Calu3 (cell line): ENCODE measurements at places on chromosomes 3 and 15. TPM values are rescaled to one million over a fixed set of nuclear protein-coding genes. Genes with fewer than 3 reads are reported as not detected.
A peak's percentile ranks its signal among the peaks of the same experiment; 100 is the strongest.

DNA sequence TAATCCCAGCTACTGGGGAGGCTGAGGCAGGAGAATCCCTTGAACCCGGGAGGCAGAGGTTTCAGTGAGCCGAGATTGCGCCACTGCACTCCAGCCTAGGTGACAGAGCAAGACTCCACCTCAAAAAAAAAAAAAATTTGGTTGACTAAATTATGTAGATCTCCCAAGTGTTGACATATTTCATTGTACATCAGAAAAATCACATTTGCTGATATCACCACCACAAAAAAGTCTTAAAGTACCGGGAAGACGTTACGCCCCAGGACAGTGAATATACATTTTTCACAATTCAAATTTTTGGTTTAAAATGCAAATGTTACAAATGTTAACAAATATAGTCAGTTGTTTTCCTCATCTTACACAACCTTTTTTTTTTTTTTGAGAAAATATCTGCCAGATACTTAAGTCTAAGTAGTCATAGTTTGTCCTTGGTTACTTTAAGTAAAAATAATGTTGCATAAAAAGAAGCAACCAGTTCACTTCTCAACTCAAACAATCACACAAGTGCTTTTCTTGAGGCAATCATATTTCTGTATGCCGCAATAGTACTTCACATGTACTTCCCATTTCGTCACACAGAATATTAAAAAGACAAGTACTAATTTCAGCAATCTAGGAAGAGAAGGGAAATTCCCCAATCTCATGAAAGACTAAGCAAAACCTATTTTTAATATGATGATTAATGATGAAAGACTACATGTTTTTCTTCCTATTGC, 41.0 kb upstream of the TCF12 start:
- no peaks in the 10 kb centered on the region for H3K36me3 ChIP-seq
- H3K27me3 ChIP-seq: no peaks in the 10 kb centered on the region
- no peak overlapping the region for H3K27ac ChIP-seq
- no peak overlapping the region for H3K4me3 ChIP-seq

- no peak overlapping the region for H3K27ac ChIP-seq
- H3K36me3 ChIP-seq: no peaks in the 10 kb centered on the region
- no peak for DNase-seq
Measured at GRCh38 chr3:4507024-4507596, 14.0 kb downstream of the ITPR1 start.

GRCh38 chr3:126146034-126146433, 34.4 kb downstream of the ALDH1L1 start:
- no peak overlapping the region for H3K27ac ChIP-seq
- H3K36me3 ChIP-seq: no peaks in the 10 kb centered on the region
- no peak overlapping the region for H3K4me3 ChIP-seq
- H3K4me1 ChIP-seq: no peaks in the 10 kb centered on the region

- peak overlapping the region; percentile 80 for H3K4me3 ChIP-seq
- H3K27ac ChIP-seq: no peak overlapping the region
- peaks cover 34% of the 10 kb centered on the region for H3K4me1 ChIP-seq
- DNase-seq: no peak
Measured at GRCh38 chr15:92901995-92902394, 1.9 kb downstream of the CHD2 start.

- DNase-seq: no peak
- H3K4me1 ChIP-seq: no peaks in the 10 kb centered on the region
- H3K36me3 ChIP-seq: no peaks in the 10 kb centered on the region
- no peaks in the 10 kb centered on the region for H3K27me3 ChIP-seq
- H3K27ac ChIP-seq: no peak overlapping the region
Measured at GRCh38 chr3:36197151-36197550, 183.2 kb upstream of the STAC start.

DNA sequence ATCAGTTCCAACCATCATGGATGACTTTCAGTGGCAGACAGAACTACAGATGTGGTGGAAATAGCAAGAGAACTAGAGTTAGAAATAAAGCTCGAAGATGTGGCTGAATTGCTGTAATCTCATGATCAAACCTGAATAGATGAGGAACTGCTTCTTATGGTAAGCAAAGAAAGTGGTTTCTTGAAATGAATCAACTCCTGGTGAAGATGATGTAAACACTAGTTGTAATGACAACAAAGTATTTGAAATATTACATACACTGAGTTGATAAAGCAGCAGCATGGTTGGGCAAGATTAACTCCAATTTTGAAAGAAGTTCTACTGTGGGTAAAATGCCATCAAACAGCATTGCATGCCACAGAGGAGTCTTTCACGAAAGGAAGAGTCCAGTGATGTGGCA, 131.7 kb upstream of the FAM3D start:
- H3K27me3 ChIP-seq: no peaks in the 10 kb centered on the region
- H3K27ac ChIP-seq: no peak overlapping the region
- DNase-seq: no peak
- no peaks in the 10 kb centered on the region for H3K36me3 ChIP-seq
- no peaks in the 10 kb centered on the region for H3K4me1 ChIP-seq

- H3K4me1 ChIP-seq: no peaks in the 10 kb centered on the region
- H3K27ac ChIP-seq: no peak overlapping the region
- H3K4me3 ChIP-seq: no peak overlapping the region
Measured at GRCh38 chr15:55348281-55348778, 29.3 kb downstream of the PIGB start.

- peak overlapping the region; percentile 30 for H3K27ac ChIP-seq
- H3K27me3 ChIP-seq: no peaks in the 10 kb centered on the region
- peaks cover 54% of the 10 kb centered on the region for H3K36me3 ChIP-seq
- peak overlapping the region; percentile 77 for H3K4me3 ChIP-seq
- DNase-seq: no peak
Measured at GRCh38 chr3:58010562-58010961, 2.3 kb downstream of the FLNB start.

DNA sequence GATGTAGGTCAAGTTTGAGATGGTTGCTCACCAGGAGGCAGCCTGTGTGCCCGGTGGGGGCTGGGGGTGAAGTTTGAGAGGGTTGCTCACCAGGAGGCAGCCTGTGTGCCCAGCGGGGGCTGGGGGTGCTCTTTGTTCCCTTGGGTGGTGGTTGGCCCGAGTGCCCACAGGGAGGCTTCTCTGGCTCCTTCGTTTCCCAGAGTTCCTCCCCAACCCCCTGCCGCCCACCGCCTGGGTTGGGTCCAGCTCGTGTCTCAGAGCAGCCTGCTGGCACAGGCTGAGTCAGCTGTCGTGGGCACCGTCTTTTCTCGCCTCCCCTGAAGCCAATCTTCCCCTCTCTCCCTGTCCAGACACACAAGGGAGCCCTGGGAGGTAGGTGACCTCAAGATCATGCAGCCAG, 3.1 kb downstream of the APBA2 start:
- H3K4me3 ChIP-seq: no peak overlapping the region
- no peak for DNase-seq
- no peak overlapping the region for H3K27ac ChIP-seq
- no peaks in the 10 kb centered on the region for H3K4me1 ChIP-seq
- no peaks in the 10 kb centered on the region for H3K27me3 ChIP-seq
- H3K36me3 ChIP-seq: no peaks in the 10 kb centered on the region

- no peaks in the 10 kb centered on the region for H3K27me3 ChIP-seq
- no peak for DNase-seq
- peaks cover 50% of the 10 kb centered on the region for H3K36me3 ChIP-seq
- peak overlapping the region; percentile 8 for H3K4me3 ChIP-seq
- peaks cover 61% of the 10 kb centered on the region for H3K4me1 ChIP-seq
- H3K27ac ChIP-seq: peak overlapping the region; percentile 62
Measured at GRCh38 chr3:156688632-156689452, 14.5 kb downstream of the TIPARP start.

DNA sequence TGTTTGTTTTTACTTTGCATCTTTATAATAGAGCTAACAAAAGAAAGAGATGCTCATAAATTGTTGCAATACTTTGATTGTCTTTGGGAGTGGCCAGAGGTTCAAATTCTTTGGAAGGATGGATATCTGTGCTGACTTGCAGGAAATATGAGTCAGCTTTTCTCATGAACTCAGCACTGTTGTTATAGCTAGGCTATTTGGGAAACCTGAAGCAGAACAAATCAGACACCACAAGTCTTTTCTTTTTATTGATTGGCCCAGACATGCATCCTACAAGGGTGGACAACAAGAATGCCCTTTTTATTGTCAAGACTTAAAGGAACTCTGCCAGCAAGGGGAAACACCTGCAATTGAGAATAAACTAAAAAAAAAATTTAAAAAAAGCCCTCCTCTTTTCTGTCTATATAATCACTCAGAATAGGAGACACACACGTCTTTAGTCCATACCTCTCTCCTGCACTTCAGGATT, 4.6 kb upstream of the DENND4A start:
- H3K27me3 ChIP-seq: no peaks in the 10 kb centered on the region
- H3K36me3 ChIP-seq: peaks cover 12% of the 10 kb centered on the region
- no peak overlapping the region for H3K4me3 ChIP-seq

- no peaks in the 10 kb centered on the region for H3K4me1 ChIP-seq
- H3K27ac ChIP-seq: no peak overlapping the region
- peaks cover 47% of the 10 kb centered on the region for H3K27me3 ChIP-seq
Measured at GRCh38 chr15:77599899-77600298, 32.8 kb downstream of the LINGO1 start.

GRCh38 chr15:95076678-95076990, 845.3 kb downstream of the MCTP2 start:
- H3K36me3 ChIP-seq: no peaks in the 10 kb centered on the region
- peaks cover 13% of the 10 kb centered on the region for H3K4me1 ChIP-seq
- DNase-seq: no peak

DNA sequence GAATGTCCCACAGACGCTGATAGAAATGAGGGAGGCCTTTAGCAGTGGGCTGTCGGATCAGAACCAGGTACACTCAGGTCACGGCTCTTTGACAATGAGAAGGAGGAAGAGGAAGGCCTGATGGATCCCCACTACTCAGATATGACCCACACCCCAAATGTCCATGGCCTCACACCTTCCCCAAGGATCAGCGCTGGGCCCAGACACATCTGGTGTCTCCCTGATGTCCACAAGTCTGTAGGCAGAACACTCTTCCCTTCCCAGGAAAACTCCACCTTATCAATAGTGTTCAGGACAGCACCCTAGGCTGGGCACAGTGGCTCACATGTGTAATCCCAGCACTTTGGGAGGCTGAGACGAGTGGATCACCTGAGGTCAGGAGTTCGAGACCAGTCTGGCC, 33.3 kb upstream of the SFMBT1 start:
- H3K4me3 ChIP-seq: no peak overlapping the region
- peaks cover 5% of the 10 kb centered on the region for H3K36me3 ChIP-seq
- no peak overlapping the region for H3K27ac ChIP-seq
- no peaks in the 10 kb centered on the region for H3K4me1 ChIP-seq
- DNase-seq: no peak

DNA sequence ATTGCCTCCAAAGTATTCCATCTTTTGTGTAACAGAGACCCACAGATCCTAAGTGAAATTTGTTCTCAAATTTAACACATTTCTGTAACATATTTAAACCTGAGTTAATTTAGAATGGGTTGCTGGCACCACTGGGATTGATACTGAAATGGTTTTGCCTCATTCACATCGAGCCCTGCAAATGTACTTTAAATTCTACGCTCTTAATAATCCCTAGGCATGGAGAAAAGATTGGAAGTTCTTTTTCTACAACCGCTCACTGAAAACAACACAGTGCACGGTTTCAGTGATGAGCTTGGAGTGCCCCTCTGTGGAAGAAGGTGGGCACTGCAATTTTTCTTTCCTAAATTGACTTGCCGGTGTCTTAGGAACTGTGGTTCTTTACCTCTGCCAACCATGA, 109.9 kb upstream of the ATP11B start:
- H3K36me3 ChIP-seq: peaks cover 17% of the 10 kb centered on the region
- H3K27ac ChIP-seq: peak overlapping the region; percentile 62
- H3K4me1 ChIP-seq: peaks cover 17% of the 10 kb centered on the region
- H3K27me3 ChIP-seq: no peaks in the 10 kb centered on the region
- peak overlapping the region; percentile 66 for H3K4me3 ChIP-seq
- peak; percentile 88 for DNase-seq

DNA sequence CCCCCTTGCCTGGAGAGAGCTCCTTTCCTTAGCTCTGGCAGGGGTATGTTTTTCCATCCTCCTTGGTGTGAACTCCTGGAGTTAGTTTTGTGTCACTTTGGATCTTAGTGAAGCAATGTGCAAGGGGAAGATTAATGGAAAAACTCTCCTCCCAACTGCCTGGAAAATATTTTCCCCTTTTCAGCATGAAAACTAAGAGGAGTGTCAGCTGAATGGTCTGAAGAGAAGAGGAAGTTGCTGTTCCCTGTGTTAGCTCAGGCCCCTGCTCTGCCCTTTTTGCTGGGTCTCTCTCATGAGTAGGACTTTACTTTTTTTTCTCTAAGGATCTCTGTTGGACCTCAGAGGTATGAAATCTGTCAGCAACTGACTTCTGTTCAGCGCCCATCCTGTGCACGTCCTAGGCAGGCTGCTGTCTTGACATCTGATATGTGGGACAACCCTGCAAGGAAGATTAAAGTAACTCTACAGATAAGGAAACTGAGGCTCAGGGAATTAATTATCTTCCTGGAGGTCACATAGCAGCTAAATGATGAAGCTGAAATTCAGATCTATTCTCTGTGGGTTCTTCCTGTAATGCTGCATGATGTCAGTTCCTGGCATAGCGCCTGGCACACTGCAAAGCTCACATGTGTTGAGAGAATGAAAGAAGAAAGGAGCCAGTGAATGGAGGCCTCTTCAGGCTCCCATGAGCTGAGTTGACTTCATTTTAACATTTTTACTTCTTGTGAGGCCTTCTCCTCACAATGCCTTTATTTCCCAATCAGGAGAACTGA, 109.7 kb upstream of the GALNT15 start:
- peaks cover 40% of the 10 kb centered on the region for H3K4me1 ChIP-seq
- H3K4me3 ChIP-seq: no peak overlapping the region
- H3K27me3 ChIP-seq: no peaks in the 10 kb centered on the region
- no peaks in the 10 kb centered on the region for H3K36me3 ChIP-seq

DNA sequence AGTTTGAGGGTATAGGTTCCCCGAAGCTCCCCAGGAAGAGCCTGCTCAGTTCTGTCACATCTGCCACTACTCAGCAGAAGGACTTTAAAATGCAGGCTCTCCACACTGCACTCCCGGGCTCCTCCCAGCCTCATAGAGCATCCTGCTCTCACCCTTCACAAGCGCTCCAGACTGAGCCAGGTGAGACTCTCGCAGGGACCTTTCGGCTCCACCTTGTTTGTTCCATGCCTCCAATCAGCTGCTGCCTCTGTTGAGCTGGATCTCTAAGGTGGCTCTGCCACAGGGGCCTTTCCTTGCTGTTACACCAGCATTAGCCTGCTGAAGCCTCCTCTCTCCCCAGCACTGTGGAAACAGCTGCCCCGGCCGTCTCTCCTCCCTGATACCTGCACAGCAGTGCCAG, 56.1 kb downstream of the SLCO3A1 start:
- no peak overlapping the region for H3K27ac ChIP-seq
- no peak for DNase-seq
- no peak overlapping the region for H3K4me3 ChIP-seq
- no peaks in the 10 kb centered on the region for H3K27me3 ChIP-seq

GRCh38 chr3:170475092-170475685, 56.5 kb downstream of the CLDN11 start:
- no peaks in the 10 kb centered on the region for H3K36me3 ChIP-seq
- H3K4me3 ChIP-seq: no peak overlapping the region
- peaks cover 19% of the 10 kb centered on the region for H3K4me1 ChIP-seq
- H3K27ac ChIP-seq: no peak overlapping the region
- DNase-seq: no peak
- H3K27me3 ChIP-seq: peaks cover 14% of the 10 kb centered on the region

The HYAL3 gene
- 4.3 and 5.5 TPM in 2 replicates for total RNA-seq

The CCDC39 gene
- total RNA-seq: not detected in 2 replicates

The BUB1B gene
- total RNA-seq: 39.0 and 41.8 TPM in 2 replicates

The NUSAP1 gene
- total RNA-seq: 70.9 and 88.0 TPM in 2 replicates

The NOX5 gene
- 0.14 and 0.20 TPM in 2 replicates for total RNA-seq

The STRIT1 gene
- total RNA-seq: not detected in 2 replicates

The DPPA4 gene
- not detected in 2 replicates for total RNA-seq

The LDHAL6B gene
- not detected in 2 replicates for total RNA-seq
